ENCODE measurements at places on chromosomes 12 and 14.

- DNase-seq: no peak
These were observed 89.2 kb upstream of the HSPB8 start for GRCh38 chr12:119089380-119090013.

- DNase-seq: no peak
These were observed 94.7 kb downstream of the SLC38A1 start for GRCh38 chr12:46174061-46174662.

DNA sequence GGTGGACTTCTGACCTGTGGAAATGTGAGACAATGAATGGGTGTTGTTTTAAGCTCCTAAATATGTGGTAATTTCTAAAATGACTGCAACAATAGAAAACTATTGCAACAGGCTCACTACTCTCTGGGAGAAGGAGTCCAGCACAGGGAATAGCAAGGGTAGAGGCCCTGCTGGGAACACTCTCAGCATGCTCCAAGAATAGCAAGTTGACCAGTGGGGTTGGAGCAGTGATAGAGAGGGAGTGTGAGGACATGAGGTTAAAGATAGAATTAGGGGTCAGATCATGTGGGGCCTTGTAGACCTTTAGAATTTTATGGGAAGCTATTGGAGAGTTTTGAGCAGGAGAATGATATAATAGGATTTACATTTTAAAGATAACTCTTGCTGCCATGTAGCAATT lies 346.7 kb upstream of the CCDC196 start:
- no peak for DNase-seq

DNA sequence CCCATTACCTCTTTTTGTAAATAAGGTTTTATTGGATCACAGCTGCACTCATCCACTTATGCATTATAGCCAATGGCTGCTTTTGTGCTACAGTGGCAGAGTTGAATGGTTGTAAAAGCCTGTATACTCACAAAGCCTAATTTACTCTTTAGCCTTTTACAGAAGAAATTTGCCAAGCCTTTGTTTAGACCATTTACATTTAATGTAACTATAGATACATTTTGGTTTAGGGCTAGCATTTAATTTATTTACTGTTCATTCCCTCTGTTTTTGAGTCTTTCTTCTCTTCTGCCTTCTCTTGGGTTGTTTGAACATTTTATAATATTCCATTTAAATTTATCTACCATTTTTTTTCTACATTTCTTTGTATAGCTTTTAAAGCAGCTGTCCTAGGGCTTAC lies 217.1 kb upstream of the AMIGO2 start:
- DNase-seq: no peak

DNA sequence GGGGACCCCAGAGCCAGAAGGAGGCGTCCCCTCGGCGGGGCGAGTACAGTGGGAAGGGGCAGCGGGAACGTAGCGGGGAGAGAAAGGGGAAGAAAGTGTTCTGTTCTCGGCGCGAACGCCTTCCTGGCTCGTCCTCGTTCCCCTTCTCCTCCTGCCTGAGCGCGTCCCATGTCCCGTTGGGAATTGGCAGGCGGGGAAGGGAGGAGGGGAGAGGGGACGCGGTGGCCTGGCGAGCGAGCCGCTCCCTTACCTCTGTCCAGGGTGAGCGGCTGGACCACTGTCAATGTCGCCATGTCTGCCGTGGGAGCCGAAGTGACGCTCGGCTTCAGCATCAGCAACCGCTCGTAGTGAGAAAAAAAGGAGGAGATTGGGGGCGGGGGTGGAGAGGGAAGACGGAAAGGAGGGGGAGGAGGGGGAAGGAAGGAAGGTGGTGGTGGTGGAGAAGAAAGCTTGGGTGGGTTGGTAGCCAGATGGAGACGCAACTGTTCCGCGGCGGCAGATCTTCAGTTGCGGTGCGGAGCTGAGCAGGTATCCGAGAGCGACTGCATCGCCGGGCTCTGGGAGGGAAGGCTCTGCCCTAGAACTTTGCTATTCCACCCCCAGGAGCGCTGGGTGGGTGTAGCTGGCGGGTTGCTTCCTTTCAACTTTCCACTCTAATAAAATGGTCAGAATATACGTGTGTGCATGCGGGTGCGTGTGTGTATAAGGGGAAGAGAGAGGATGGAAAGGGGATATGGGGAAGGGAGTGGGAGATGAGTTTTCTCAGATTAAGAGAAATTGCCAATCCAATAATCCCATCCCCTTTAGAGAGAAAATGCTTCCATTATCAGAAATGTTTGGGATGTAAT lies at the start of gene LIN7A:
TSS of gene LIN7A (minus strand) at position 544 of the 848 bp plus-strand sequence. CDS start at position 332, 212 bp downstream.
- no peak for DNase-seq

DNA sequence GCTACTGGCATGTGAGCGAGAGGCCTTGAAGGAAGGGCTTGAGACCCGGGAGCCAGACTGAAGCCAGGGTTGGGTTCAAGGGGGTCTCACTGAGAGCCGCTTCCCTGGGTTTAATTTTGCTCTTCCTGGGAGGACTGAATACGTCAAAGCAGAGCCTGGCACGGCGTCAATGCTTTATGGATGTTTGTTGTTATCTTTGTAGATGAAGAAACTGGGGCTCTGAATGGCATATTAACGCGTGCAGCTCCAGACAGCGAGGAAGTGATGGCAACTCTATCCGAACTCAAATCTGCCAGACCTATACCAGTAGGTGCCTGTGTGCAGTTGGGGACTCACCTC lies 152.8 kb upstream of the PARP11 start:
- DNase-seq: no peak

DNA sequence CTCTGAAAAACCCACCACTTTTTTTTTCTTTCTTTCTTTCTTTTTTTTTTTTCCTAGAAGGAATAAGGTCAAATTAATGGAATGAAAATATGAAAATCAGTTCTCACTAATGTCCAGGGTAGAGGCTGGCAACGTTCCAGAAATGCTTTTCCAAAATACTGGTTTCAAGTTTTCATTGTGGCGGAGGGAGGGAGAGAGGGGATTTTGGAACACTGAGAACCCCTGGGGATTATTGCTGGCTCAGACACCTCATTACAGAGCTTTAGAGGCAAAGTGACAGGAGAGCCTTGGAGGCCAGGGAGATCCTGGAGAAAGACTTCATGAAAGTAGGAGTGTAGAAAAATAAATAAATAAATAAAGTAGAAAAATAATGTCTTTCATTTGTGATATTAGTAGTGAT lies 45.4 kb downstream of the ALX1 start:
- DNase-seq: no peak

GRCh38 chr14:43481864-43482263 lies 1025.2 kb downstream of the FSCB start:
- no peak for DNase-seq

- no peak for DNase-seq
These were observed 108.8 kb downstream of the RBM19 start for GRCh38 chr12:113857371-113857770.

- no peak for DNase-seq
These were observed 46.7 kb downstream of the FAM222A start for GRCh38 chr12:109760031-109760929.

GRCh38 chr12:42916143-42916542 lies 326.6 kb upstream of the PRICKLE1 start:
- DNase-seq: no peak

DNA sequence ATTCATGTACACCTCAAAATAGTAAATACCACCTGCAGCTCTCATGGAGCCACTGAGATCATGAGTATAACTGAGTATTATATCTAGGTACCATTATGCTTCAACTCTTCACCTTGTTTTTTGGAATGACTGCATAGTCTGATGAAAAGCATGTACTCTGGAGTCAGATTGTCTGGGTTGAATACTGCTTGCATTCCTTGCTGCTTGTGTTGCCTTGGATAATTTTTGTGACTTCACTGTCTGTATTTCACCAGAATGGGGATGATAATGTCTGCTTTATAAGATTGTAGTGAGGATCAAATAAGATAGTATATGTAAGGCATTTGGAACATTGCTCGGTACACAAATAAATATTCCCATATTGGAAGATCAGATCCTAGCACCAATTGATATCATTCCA lies 54.2 kb downstream of the SUSD6 start:
- DNase-seq: no peak

DNA sequence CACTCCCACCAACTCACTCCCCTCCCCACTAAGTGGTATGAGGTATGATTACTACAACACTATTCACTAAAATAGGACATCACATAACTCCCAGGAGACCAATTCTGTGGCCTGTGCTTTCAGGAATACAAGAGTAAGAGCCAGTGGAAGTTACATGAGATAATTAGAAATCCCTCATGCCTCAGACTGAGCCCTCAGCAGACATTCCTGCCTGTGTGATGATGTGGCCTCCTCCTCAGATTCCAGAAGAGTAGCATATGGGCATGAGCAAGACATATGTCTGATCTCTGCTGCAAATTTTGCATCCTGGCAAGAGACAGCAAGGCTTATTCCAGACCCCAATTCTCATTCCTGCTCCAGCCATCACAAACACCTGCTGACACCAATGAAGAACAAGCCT lies 46.0 kb upstream of the BMP4 start:
- DNase-seq: no peak

GRCh38 chr12:5433845-5434646 lies 2.1 kb downstream of the NTF3 start:
- no peak for DNase-seq

DNA sequence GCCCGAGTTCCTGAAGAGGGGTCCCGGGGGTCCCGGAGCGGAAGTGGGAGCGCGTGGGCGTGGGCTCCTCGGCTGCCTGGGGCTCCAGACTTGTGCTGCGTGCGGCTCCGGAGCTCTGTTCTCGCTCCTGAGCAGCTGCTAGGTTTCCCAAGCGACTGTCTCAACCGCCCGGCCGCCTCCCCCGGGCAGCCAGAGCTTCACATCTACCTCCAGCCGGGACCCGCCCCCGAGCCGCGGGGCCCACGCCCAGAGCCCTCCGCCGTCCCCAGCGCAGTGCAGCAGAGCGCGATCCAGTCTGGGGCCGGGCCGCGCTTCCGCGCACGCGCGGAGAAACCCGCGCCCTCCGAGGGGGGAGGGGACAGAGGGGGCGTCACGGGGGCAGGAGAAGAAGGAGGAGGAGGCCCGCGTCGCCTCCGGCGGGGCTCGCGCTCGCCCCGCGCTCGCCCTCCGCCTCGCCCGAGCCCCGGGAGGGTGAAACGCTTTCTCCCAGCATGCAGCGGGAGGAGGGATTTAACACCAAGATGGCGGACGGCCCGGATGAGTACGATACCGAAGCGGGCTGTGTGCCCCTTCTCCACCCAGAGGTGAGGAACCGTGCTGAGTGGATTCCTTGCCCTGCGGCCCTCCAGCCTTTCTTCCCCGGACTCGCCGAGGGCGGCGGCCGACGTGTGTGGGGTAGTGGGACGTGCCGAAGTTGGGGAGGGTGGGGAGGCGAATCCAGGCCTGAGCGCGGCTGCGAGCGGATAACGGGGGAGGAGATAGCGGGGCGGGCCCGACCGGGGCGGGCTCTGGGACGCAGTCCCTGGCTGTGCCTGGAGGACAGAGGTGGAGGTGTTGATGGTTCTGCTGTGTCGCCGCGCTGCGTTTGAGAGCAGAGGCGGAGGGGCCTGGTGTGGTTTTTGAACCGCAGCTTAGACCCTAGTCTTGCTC lies at the start of gene ZDHHC17:
TSS of gene ZDHHC17 (plus strand) at position 370 of the 930 bp plus-strand sequence. CDS start at position 492, 122 bp downstream.
- peak; percentile 88 for DNase-seq

- DNase-seq: no peak
These were observed 706 bp downstream of the PRMT5 start for GRCh38 chr14:22928237-22929103.

DNA sequence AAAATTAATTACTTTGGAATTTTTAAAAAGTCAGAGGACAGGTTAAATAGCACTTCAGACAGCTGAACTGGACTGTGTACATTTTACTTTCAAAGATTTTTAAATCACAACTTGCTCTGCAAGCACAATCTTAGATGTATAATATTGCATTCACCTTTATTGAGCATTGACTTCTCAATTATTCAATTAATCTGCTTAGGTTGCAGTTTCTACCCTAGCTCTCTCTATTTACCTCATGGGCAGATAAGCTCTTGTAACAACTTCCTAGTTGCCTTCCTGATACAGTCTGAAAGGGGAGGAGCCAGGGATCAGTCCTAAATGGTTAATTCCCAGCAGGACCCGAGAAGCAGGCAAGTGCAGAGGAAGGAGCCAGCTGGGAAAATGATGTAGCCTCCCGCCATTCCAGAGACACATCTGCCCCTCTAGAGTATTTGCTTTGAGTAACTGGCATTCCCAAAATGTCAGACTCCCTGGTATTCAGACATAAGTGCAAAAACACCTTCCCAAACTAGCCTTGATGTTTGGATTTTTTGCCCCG lies 302.8 kb downstream of the GALC start:
- no peak for DNase-seq

GRCh38 chr12:38350342-38351174 lies 34.0 kb downstream of the ALG10B start:
- no peak for DNase-seq

DNA sequence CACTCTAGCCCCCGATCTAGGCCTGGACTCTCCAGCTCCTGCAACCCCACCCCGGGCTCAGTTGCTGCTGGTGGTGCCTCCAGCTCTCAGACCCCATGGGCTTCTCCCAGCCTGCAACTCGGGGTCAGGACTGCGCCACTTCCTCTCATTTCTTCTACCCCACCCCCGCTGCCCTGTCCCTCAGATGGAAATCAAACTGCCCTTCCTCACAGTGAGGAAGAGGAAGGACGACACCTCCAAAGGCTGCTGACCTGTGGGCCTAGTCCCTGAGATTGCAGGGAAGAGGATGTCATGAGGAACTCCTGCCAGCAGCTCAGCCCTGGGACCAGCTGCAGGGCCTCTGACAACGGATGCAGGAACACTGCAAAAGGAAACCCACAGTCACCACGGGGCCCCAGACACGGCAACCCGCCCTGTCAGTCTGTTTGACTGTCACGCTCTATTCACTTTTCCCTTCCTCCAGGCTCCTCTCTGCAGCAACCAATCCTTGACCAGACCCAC lies 29.3 kb upstream of the PNMA1 start:
- DNase-seq: no peak

GRCh38 chr14:29039171-29039570 lies 272.6 kb downstream of the FOXG1 start:
- DNase-seq: no peak

DNA sequence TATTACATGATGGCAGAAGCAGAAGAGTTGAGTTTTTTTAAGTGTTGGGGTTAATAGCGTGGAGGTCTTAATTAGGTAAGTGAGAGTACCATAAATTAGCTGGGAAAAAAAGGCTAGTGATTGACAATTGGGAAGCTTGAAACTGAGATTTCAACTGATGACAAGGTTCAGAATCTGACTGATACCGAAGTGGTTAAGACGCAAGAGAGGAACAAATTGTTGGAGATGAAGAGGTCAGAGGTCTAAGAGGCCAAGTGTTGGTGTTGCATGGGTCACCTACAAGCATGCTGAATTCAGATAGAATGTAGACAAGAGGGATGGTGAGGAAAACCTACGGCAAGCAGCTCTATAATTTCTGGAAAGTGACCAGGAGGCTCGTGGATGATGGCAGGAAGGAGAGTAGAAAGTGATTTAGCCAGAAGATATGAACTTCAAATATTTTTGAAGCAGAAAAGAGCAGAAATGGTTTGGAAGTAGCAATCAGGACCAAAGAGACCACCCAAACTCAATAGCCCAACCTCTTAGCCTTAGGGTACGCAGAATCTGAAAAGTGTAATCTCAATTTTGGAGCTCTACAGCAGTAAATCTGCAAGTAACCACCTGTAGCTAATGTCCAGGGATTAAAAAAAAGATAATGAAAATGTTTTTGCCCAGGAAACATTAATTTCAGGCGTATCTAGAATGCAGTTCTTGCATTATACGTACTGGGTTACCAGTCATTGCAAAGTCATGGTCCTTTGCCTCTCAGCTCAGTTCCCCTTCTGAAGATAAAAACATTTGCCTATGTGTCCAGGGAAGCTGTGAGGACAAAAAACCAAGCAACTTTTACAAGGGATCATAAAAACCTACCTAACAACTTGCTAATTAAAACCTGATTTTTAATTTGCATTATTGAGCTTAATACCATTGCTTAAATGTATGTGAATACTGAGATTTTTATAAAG lies 1.7 kb upstream of the TMPO start:
- DNase-seq: no peak

GRCh38 chr14:68234101-68234905 lies 414.7 kb downstream of the RAD51B start:
- no peak for DNase-seq
